Stimulated activated CD8-positive, alpha-beta memory T cell treated with anti-CD3 and anti-CD28 coated beads, Interleukin-15, amount 100 ng/mL, for 48 hours (primary cell): ENCODE measurements at places on chromosomes 3 and 15.

- DNase-seq, result no peak
These were observed 77.1 kb upstream of the MFGE8 start for GRCh38 chr15:88990185-88990679.

GRCh38 chr3:71070497-71071463, 512.7 kb downstream of the FOXP1 start:
- DNase-seq, result no peak

- DNase-seq, result no peak
These were observed 358.9 kb downstream of the RBMS3 start for GRCh38 chr3:29639578-29640290.

- DNase-seq, result peak; percentile 41
These were observed 17.2 kb upstream of the ADIPOQ start for GRCh38 chr3:186825294-186825821.

GRCh38 chr3:193357291-193357690, 21.3 kb downstream of the ATP13A5 start:
- DNase-seq, result no peak

GRCh38 chr3:151265866-151266265, 12.5 kb downstream of the P2RY14 start:
- no peak for DNase-seq

DNA sequence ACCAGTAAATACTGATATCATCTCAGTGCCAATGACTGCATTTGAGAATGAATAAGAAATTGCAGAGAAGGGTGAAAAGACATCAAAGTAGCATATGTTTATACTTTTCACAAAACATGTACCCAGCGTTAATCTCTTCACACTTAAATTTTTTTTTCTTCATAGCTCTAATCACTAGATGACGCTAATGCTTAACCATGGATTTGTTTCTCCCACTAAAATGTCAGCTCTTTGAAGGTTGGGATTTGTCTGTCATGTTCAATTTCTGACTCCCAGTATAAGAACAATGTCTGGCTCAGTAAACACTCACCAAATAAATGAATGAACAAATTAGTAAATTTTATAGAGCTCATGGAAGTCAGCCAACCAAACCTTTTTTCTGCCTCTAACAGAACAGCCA, 78.3 kb upstream of the LMCD1 start:
- DNase-seq, result no peak

DNA sequence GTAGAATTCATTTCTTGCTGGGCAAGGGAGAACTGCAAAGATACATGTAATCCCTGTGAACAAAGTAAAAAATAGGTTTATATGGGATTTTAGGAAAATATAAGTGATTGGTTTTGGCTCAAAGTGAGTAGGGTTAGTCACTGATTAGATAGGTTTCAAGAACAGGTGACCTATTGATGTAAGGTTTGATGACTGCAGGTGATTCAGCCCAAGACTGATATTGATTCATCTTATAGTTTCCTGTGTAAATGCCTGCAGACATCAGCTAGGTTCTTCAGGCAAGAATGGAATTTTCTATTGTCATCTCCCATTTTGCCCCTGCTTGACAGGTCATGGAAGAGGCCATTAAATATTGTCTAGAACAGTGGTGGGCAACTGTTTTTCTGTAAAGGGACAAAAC, 23.9 kb upstream of the ARID3B start:
- no peak for DNase-seq

DNA sequence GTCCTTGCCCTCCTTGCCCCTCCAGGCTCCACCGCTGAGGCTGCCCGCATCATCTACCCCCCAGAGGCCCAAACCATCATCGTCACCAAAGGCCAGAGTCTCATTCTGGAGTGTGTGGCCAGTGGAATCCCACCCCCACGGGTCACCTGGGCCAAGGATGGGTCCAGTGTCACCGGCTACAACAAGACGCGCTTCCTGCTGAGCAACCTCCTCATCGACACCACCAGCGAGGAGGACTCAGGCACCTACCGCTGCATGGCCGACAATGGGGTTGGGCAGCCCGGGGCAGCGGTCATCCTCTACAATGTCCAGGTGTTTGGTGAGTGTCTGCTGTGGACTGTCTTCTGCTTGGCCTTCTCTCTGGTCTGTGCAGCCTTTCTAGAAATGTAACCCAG, 61.0 kb downstream of the BOC start:
- no peak for DNase-seq

DNA sequence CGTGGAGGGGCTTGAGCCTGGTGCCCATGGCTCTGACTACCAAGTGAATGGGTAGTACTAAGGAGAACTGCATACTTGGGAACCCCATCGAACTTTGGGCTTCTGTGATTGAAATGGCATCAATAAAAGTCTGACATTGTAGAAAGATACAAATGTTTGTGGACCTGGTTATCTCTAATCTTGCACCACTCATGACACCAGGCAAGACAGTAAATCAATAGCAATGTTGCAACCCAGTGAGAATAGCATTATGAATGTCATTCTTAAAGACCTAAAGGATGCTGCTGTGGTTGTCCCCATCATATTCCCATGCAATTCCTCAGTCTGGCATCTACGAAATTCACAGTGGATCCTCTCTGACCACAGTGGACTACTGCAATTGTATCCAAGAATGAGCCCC, 233.6 kb upstream of the LYSMD4 start:
- no peak for DNase-seq

DNA sequence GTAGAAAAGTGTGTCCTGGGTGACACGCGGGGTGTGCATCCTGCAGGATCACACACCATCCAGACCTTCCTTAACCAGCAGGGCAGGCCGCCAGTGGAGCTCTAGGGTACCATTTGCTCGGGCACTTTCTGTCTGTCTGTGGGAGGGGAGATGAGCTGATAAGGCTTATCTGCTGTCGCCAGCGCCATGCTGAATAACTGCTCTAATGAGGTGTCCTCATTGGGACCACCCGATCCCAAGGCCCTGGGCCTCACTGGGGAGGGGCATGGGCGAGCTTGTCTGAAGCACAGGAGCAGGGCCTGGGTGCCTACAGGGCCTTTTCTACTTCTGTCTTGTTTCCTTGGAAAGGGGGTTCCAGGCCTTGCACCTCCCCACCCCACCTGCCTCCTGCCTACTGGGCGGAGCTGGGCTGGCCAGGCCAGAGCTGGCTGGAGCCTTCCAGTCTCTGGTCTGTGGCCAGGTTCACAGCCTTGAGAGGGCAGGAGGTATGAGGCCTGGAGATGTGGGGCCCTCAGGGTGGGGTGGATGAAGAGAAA, 2.5 kb upstream of the GATA2 start:
- DNase-seq, result no peak

DNA sequence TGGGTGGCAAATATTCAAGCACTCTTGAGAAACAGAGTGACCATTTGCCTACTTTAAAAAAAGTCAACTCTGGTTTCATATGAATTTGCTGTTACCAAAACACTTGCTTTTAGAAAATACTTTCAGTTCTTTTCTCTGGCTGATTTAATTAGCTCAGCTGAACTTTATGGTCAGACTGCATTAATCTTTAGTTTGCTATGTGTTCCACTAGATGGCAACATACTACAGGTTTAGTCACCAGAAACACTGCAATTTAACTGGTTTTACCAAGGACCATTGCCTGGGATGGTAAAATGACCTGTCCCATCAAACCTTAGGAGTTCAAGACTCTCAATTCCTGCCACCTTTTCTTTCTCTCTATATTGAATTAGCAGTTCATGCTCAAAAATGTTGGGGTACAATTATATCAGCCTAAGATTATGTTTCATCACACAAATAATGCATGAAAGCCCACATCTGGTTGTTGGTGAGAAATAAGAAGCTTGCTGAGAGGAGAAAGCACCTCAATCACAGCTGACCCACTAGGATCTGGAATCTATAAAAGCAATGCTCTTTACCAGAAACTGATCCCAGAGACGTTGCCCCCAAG, 14.2 kb downstream of the EIF4E3 start:
- DNase-seq, result no peak

GRCh38 chr3:152828075-152828840, 6.7 kb upstream of the P2RY1 start:
- DNase-seq, result no peak

- DNase-seq, result no peak
These were observed at the start of gene GNB5 for GRCh38 chr15:52191207-52191606. GNB5 (minus strand) TSS chr15:52191392; CDS start chr15:52184676, 6,716 bp downstream.

- DNase-seq, result no peak
These were observed 214.4 kb downstream of the ABHD5 start for GRCh38 chr3:43905157-43905556.

GRCh38 chr3:54046641-54047214, 75.6 kb upstream of the CACNA2D3 start:
- no peak for DNase-seq

DNA sequence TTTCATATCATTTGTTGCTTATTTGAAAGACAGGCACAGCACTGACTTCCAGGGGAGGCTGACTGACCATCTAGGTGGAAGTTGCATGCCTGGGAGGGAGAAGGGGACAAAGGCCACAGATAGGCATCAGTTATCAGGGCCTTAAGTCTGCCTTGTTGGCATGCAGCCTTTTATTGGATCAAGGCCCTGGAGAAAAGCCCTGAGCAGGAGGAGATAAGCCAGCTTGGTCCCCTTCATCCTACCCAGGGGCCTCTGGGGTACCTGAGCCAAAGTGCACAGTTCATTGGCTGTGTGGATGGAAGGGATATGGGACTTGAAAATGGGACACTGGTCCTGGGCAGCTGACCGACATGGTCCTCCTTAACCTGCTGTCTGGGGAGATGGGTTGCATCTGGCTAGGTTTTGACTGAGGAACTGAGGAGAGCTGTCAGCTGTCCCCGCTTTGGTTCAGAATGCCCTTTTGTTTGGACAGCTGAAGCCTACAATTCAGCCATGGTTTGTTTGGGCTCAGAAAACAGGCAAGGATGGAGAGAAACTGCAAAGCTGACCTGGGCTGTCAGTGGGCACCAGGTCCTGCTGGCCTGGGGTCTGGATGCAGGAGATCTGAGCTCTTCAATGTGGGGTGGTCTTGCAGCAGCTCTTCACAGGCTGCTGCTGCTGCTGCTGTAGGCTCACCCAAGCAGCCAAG, 60.0 kb downstream of the FLNB start:
- no peak for DNase-seq

GRCh38 chr3:152331018-152331541, 62.4 kb downstream of the MBNL1 start:
- no peak for DNase-seq

GRCh38 chr3:116267116-116267515, 178.2 kb downstream of the LSAMP start:
- no peak for DNase-seq

DNA sequence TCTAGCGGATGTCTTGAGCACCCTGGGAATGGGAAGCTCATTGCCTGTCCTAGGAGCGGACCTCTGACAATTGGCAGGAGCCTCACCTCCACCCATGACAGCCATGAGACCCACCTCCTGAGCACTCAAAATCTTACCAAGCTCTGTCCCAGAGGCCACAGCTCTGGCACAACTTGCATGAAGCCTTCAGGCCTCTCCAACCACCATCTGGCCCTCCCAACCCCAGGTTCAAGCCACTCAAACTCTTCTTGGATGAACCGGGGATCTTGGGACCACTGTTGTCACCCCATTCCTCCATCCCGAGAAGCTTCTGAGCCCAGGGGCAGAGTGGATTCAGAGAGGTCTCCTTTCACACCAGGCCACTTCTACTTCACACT, 1.5 kb downstream of the VIPR1 start:
- DNase-seq, result no peak

- DNase-seq, result no peak
These were observed 36.9 kb downstream of the ARNT2 start for GRCh38 chr15:80441041-80441440.

- DNase-seq, result no peak
These were observed 41.6 kb upstream of the LINGO1 start for GRCh38 chr15:77674327-77674726.

DNA sequence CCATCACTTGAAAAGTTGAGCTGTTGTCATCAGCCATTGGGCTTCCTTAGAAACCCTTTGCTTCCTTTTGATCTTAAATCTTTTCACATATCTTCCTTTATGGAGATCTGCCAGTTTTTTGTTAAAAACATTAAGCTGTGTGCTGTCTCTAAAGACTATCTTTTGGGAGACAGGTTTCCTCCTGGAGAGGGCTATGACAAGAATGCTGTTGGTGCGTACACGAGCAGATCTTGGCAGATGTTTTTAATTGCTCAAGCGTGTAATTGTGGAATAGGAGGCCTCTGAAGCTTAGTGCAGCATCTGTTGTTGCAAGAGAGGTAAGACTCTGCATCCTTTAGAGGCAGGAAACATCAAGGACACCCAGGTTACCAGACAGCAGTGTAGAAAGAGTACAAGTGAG, 56.8 kb downstream of the PHLDB2 start:
- no peak for DNase-seq

- DNase-seq, result no peak
These were observed 41.8 kb downstream of the SMAD3 start for GRCh38 chr15:67107014-67107812.

GRCh38 chr3:147757866-147758265, 348.7 kb downstream of the ZIC1 start:
- DNase-seq, result no peak

DNA sequence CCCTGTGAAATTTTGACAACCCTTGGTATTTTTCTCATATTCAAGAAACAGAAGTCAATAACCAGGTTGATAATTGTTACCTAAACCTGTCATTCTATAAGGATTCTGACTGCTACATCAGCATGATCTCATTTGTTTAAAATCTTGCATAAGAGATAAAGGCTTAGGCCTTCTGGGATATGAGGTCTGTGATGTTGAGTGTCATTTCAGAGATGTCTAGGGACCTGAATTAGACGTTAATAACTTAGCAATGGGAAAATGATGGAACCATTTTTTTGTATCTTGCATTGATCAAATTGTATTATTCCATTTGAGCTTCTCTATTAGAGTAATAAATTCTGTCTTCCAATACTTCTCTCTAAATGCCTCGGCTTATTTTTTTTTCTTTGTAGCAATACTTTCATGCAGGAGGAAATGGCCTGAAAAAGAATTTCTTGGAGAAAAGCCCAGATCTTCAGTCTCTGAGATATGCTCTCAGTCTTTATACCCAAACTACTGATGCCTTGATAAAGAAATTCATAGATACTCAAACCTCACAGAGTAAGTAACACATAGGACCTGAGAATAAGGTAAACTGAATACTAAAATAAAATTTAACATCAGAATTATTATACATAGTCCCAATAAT, 589.3 kb downstream of the UNC13C start:
- DNase-seq, result no peak

- no peak for DNase-seq
These were observed 238.1 kb downstream of the CPNE4 start for GRCh38 chr3:131796558-131797198.

GRCh38 chr3:49120096-49120437, 556 bp downstream of the USP19 start:
- no peak for DNase-seq

- DNase-seq, result no peak
These were observed 90.6 kb downstream of the ZNF621 start for GRCh38 chr3:40615110-40615915.
